COR-L47 (cell line): ENCODE measurements at places on chromosomes 11 and 22.

- no peak for DNase-seq
Measured at GRCh38 chr11:96091476-96091875, 167.6 kb upstream of the MTMR2 start.

DNA sequence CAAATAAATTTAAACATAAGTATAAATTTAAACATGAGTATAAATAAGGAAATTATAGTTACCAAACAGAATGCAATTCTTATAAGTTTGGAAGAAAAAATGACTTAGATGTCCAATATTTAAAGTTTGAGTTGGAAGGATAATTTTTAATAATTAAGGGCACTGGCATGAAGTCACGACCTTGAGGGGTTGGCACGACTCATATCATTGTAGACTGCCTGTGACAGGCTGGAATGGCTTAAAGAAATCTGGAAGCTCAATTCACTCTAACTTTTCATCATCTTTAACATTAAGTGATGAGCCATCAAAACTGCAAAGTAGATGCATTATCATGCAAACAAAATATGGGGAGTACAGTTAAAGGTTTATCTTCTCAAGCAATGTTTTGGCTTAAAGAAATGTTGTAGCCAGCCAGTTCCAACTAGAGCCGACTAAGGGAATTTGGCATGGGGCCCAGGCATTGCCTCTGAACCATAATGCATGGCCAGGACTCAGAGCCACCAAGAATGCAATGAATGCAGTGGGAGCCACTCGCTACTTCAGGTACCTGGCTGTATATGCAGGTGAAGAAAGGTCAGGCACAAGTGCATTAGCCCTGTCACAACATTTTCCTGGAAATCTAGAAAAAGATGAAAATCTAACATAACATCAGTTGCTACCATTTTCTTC is 33.4 kb downstream of the PGR start:
- no peak for DNase-seq

DNA sequence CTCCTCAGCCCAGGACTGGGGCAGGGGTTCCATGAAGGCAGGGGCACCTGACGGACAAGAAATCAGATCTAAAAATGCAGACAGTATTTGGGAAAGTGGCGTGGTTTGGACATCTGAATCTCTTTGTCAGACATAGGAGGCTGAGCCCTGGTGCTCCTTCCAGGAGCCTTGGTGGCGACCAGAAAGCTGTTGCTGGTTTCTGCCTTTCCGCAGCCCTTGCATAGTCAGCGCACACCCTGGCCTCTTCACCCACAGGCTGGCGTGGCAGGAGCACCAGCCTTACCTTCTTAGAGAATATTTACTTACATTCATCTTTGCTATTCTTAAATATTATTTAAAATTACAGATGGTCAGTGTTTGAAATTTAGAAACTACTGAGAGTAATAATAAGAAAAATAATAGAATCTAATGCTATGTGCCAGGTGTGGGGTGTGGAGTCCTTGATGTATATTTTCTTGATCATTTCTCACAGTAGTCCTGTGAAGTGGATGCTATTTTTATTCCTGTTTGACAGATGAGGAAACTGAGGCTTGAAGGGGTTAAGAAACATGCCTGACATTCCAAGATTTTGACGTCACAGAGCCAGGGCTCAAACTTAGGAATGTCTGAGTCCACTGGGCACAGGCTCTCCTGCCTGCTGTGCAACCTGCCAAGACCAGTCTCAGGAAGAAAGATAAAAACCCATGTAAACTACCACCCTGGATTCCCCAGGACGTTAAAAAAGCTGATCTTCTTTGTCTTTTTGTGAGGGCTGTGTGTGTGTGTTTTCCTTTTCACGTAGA is 51.6 kb downstream of the TBC1D22A start:
- no peak for DNase-seq

- no peak for DNase-seq
Measured at GRCh38 chr22:25765016-25765367, 23.0 kb downstream of the MYO18B start.

DNA sequence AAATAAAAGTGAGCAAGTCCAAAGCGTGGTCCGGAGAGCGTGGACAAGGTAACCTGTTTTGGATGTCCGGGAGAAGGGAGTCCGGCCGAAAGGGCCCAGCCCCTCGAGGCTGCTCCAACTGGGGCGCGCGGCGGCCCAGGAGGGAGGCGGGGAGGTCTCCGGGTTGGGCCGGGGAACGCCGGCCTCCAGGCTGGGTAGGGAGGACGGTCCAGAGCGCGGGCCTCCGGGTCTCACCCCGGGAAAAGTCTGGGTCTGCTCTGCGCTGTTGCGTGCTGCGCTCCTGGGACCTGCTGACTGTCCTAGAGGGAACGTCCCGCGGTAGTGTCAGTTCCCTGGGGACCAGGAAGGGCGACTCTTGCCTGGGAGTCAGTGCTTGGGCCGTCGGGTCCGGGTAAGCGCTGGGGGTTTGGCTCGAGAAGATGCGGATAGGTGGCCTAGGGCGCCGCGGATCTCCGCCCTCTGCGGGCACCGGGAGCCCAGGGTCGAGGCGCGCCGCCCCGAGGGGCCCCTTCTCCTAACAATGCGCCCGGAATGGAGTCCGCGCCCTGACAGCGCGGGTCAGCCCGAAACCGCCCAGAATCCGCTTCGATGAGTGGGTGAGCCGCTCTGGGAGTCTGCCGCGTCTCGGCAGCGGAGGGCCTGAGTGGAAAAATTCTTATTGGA is 988 bp upstream of the FLI1 start:
- no peak for DNase-seq

DNA sequence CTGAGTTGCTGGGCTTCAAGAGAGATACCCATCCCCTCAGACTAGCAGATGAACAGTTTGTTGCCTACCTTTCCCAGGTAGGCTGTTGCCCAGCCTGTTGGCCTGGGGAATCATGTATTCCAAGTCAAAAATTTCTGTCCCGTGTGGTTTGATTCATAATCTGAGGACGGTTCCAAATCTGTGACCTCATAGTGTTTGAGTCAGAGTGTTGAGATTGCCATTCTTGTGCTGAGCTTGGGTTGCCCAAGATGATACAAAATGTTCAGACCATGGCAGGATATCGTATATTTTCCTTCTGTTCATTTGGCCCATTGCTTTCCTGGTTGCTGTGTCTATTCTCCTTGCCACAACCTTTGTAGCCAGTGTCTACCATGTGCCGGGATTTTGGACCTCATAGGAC is 64.3 kb downstream of the CYB5R2 start:
- no peak for DNase-seq

DNA sequence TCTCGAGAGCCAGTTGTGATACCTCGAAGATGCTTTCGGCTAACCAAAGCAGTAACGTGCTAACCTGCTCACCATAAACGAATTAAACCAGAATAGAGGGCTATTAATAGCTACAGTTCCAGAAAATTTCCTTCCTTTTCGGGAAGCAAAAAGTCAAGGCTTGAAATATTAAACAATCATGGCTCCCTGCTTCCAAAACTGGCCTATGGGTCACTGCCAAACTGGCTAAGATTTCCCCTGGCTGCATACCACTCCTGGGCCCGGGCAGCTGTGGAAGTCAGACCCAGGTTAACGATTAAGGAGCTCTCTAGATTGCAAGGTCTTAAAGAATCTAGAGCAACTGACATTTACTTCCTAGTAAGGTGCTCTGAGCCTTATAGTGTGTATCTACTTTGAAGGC is 1.7 kb downstream of the AMOTL1 start:
- no peak for DNase-seq

GRCh38 chr22:35342390-35342789 is 38.5 kb upstream of the HMOX1 start:
- no peak for DNase-seq

DNA sequence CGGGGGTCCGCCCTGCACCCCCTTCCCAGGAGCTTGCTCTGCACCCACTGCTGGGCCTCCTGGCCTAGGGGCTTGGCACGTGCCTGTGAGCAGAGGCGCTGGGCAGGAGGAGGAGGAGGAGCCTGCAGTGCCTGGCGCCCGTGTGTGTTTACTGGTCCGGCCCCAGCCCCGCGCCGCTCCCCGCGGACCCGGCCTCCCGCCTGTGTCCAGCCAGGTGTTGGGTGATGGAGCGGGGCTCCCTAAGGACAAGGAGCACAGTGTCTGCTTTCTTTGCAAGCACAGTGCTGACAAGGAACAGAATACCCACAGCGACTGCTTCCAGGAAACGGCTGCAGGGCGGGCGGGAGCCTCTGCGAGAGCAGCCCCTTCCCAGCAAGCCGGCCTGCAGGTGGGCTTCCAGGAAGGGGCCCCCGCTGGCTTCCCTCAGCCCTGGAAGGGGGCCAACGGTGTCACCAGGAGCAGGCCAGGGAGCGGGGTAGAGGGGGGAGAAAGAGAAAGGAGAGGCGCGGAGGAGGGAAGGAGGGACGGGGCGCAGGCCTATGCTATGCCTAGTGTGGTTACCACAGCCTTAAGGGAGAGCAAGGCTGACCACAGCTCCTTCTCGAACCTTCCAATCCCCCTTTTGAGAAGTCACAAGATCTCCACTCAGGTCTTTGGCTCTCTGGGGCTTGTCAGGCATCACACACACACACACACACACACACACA is 6.6 kb downstream of the H19 start:
- DNase-seq = no peak

- DNase-seq = no peak
Measured at GRCh38 chr11:82089426-82089825, 644.2 kb downstream of the FAM181B start.

DNA sequence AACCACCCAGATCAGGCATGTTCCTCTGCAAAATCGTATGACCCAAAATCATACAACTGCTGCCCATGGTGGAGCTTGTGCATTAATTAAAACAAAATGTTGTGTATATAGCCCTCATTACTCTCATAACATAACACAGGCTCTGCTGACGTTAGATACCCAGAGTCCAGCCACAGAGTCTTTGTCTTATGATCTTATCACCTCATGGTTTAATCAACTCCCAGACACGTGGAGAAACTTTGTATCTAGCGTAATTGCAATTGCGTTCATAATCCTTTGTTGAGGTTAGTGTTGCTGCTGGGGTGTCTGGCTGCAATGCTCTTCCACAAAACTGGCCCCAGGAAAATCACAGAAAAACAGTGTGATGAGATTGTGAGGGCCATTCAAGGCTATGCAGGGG is 5.0 kb upstream of the APOL1 start:
- no peak for DNase-seq

DNA sequence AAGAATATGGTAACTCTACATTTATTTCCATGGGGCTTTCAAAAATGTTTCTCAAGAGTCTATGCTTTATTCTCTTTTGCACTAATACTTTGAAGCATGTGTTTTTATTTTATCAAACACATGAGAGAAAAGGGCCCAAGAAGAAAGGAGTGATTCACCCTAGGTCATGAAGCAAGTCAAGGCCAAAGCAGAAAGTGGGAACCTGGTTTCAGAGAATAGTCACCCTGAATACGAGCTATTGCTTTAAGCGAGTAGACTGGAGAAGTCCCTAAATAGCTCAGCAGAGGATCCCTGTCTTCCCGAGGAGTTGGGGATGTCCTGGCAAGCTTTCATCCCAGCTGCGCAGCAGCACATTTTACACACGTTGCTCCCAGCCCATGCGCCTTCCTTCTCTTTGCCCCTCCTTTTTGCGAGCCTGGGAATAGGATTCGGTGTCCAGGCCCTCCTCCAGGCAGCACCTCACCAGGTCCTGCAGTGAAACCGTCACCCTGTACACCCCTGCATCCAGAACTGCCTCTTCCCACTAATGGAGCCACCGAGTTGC is 19.1 kb downstream of the MPEG1 start:
- no peak for DNase-seq
